ENCODE measurements at places on chromosomes 12 and 14.

- DNase-seq: no peak
Measured at GRCh38 chr14:38662781-38663180, 406.9 kb upstream of the CLEC14A start.

DNA sequence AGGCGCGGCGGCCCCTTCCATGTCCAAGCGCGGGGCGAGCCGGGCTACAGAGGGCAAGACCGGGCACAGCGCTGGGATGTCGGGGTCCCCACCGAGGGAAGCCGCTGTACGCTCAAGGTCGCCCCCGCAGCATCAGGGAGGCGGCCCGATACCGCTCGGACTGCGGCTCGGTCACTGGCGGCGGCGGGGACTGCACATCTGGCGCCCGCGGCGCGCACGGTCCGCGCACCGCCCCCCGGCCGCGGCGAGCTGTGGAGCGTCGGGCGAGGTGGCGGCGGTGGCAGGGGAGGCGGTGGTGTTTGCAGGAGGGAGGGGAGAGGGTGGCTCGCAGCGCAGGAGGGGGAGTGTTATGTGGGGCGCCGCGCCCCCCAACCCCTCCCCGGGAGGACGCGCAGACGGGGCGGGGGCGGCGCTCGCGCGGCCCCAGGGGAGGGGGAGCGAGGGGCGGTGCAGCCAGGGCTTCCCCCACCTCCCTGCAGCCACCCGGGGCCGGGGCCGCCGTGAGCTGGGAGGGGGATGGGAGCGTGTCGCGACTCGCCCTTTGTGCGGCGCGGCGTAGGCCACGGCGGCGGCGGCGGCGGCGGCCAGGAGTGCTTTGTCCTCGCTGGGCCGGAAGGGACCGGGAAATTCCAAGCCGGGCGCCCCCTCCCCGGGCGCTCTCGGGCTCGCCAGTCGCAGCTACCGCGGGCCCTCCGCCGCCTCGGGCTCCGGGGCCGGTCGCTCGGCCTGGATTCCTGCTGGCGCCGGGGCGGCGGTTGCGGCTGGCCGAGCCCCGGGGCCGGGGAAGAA, at the start of gene NUAK1:
Gene NUAK1, minus strand, starts transcription at position 322 of the 789 bp plus-strand sequence. Its CDS starts 301 bp downstream, at position 21.
- peak; percentile 59 for DNase-seq

DNA sequence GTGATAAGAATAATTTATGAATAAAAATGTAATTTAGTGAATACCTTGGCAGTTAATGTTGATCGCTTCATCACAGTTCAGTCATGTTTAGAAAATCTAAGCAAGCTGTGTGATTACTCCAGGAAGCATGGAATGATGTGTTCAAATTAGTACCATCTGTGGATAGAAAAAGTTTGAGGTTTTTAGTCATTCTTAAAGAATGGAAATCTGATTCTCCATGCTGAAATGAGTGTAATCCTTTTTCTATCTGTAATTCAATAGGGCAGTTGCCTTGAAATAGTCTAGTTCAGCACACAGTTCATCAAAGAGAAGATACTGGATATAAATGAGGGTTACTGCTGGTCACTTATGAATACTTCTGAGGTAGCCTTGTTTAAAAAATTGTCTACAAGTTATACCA, 127.2 kb upstream of the MYF6 start:
- DNase-seq: peak; percentile 58

DNA sequence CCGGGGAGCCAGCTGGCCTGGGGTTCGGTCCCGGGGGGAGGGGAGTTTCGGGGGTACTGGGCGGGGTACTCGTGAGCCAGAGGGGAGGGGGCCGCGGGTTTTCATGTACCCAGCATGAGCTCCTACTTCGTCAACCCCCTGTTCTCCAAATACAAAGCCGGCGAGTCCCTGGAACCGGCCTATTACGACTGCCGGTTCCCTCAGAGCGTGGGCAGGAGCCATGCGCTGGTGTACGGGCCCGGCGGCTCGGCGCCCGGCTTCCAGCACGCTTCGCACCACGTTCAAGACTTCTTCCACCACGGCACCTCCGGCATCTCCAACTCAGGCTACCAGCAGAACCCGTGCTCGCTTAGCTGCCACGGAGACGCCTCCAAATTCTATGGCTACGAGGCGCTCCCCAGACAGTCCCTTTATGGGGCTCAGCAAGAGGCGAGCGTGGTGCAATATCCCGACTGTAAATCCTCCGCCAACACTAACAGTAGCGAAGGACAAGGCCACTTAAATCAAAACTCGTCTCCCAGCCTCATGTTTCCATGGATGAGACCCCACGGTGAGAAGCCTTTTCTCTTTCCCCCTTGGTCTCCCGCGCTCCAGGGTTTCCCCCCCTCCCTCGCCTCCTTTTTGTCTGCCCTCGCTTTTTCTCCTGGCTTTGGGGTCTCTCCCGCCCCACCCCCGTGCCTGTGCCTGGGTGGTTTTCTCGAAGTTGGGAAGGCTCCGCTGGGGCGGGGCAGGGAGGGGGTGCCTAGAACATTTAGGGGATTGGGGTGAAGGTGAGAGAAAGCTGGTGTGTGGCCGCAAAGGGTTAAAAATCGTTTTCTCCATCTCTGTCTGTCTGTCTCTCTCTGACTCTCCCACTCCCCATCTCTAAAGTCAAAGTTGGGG, 627 bp downstream of the HOXC8 start:
- no peak for DNase-seq

- DNase-seq: no peak
Measured at GRCh38 chr12:100926669-100927248, 132.2 kb downstream of the ANO4 start.

DNA sequence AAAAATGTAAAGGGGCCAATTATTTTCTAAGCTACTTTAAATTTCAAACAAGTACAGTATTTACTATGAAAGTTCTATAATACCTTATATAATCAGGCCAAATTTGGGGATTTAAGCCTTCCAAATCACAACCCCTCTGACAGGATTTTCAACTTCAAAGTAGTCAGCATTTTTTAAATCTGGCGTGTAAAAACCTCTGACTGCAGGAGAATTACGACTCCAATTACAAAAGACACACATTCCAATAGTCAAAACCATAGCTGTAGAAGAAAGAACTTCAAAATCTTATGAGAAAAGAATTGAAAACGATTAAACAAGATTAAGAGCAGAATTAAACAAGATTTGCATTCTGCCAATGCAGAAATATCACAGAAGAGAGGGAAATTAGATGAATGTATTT, 12.7 kb downstream of the OSBPL8 start:
- DNase-seq: no peak

DNA sequence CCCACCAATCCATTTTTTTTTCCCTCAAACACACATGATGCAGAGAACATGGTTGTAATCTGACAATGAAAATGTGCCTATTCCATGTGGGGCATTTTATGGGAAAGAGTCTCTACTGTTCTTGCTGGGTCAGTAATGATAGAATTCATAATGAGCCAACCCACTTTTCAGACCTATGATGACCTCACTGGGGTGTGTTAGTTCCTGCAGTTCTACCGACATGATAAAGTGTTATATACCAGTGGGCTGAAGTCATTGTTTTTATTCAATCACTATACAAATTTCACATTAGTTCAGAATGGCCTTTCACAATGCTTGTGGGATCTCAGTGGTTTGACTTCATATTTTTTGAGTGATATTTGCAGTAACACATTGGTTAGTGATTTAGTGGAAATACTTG, 47.5 kb downstream of the PPFIBP1 start:
- peak; percentile 49 for DNase-seq

GRCh38 chr12:98275131-98275475, 240.3 kb upstream of the TMPO start:
- DNase-seq: no peak

GRCh38 chr12:110270125-110270962, 10.7 kb upstream of the ATP2A2 start:
- DNase-seq: peak; percentile 69

DNA sequence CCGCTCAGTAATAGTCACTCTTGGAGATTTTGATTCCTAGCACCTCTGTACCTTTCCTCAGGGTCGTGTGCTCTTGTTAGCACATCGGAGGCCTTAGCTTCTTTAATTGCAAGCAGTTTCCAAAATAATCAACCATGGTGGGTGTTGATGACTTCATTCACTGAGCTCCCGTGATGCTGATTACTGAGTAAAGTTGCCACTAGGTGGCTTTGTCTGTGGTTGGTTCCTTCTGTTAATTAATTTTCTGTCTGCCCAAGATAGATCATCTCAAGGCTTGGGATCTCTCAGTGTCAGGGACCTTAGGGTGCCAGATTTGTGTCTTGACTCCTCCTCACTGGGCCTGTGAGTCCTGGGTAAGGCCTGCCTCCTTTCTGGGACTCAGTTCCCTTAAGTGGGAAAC, 54.3 kb downstream of the PTPN11 start:
- no peak for DNase-seq

GRCh38 chr12:122012184-122012583, 9.5 kb upstream of the BCL7A start:
- no peak for DNase-seq

Measured in HTR-8/SVneo (cell line).